ENCODE measurements at places on chromosomes 7 and 10.
A peak's percentile ranks its signal among the peaks of the same experiment; 100 is the strongest.

DNA sequence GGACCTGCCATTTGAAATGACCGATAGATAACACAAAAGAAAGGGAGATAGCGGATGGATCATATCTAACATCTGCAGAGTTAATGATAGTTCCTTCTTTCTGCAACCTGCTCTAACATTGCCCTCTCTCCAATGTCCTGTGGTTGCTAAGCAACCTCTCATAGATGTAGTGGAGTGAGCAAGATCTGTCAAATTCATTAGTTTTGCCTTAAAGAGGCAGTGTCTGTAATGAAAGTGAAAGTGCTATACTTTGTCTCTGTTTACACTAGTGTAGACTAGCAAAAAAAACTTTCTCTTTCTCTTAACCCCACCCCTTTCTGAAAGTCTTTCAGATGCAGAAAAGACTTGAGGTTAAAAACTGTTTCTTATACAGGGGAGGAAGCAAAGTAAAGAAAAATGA lies 1196.9 kb downstream of the SORCS3 start:
- DNase-seq = peak; percentile 11

- DNase-seq = no peak
These were observed 85.6 kb upstream of the IMMP2L start for GRCh38 chr7:111647881-111648280.

- DNase-seq = no peak
These were observed 228.8 kb upstream of the KIAA1217 start for GRCh38 chr10:23980094-23980493.

DNA sequence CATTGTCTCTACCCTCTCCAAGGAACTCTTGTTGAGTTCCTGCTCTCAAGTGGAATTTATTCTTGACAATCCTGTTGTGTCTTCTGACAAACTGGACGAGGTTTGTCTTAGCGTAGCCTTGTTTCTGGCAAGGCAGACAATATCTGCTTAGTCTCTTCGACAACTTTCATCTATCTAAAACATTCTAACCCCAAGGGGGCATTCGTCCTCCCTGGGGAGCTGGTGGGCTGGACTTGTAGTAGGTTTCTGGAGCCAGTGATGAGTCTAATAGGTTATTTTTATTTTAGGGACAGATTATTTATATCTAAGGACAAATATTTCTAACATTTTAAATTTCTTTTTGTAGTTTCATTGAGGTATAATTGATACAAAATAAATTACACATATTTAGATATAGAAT lies 7.3 kb upstream of the C10orf120 start:
- DNase-seq = no peak

GRCh38 chr7:96273716-96274115 lies 48.2 kb downstream of the SLC25A13 start:
- DNase-seq = no peak

DNA sequence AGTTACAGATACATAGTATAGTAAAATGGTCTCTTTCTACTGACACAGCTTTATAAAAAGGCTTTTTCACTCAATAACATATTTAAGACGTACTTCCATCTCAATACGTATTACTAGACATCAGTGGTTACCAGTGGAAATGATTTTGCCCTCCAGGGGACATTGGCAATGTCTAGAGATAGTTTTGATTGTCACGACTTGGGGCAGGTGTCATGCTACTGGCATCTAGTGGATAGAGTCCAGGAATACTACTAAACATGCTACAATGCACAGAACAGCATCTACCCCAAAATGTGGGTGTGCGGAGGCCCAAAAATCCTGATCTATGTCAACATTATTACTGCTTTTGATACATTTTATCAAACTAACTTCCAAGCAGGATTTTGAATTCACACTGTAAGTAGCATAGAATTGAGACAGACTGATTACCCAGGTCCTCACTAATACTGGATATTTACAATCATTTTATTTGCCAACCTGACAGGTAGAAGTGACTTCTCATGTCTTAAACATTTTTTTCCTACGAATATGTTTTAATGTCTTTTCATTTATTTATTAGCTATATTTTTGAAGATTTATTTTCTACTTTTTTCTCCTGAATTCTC lies 53.8 kb downstream of the HGF start:
- no peak for DNase-seq

All from immature natural killer cell (primary cell).